ENCODE measurements at places on chromosomes 1 and 21. TPM values are rescaled to one million over a fixed set of nuclear protein-coding genes. Genes with fewer than 3 reads are reported as not detected.
A peak's percentile ranks its signal among the peaks of the same experiment; 100 is the strongest.

GRCh38 chr1:245365095-245366020, 210.6 kb downstream of the KIF26B start:
- no peak for DNase-seq

NCMAP gene
- total RNA-seq: not detected

SYT11 gene
- total RNA-seq: 2.2 TPM

DNA sequence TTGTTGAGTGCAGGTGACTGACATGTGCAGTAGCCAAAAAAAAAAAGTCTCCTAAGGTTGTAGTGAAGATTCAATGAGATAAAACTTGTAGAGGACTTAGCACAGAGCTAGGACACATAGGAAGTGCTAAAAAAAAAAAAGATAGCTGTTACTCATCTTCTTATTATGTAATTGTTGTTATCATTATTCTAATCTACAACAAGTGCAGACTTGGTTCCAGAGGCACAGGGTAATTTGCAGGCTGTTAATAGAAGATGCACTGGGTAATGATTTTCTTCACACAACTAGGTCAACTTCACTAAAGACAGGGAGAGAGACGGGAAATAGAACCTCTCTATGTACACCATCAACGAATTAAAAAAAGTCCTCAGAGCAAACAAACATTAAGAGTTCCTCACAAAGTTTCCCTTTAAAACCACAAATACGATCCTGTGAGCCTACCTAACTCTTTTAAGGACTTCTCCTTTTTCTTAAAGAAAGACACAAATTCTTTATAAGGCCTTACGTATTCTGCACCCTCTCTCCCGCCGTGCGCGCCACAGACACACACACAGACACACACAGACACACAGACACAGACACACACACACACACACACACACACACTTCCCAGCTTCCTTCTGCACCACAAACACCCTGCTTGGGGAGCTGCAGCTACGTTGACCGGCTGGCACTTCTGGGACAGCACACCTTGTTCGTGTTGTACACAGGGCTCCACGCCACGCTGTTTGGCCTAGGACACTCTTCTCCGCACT, 49.8 kb upstream of the GADD45A start:
- DNase-seq: no peak

DNA sequence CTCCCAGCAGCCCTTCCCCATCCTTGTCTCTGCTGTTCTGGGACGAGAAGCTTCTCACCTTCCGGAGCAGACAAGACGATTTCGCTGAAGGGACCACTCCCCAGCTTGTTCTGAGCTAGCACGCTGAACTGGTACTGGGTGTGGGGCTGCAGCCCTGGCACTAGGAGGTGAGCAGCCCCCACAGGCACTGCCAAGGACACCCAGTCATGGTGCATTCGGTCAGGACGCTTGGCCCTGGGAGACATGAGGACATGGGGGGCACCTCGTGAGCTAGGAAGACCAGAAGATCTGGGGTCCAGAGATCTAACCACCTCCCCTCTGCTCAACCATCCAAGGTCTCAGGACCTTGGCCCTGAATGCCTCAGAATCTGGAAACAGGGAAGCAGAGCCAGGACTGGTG, 5.3 kb upstream of the TAGLN2 start:
- no peak for DNase-seq

GRCh38 chr1:17274186-17275170, 25.6 kb downstream of the PADI3 start:
- DNase-seq: peak; percentile 69

DNA sequence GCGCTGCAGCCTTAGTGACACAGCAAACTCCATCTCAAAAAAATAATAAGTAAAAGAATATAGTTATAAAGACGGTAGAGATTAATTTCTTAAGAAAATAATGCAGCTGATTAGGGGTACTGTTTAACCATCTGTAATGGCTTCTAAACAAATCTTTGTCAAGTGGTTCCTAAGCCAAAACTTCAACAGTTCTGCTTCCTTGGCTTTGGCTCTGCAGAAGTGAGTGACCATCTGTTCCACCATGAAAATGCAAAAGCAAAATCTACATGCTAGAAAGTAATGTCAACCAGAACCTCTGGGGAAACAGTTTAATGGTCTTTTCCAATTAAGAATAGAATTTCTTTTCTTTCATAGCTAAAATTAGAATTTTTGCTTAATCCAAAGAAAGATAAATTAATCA, 8.3 kb upstream of the SH2D5 start:
- DNase-seq: no peak

DNA sequence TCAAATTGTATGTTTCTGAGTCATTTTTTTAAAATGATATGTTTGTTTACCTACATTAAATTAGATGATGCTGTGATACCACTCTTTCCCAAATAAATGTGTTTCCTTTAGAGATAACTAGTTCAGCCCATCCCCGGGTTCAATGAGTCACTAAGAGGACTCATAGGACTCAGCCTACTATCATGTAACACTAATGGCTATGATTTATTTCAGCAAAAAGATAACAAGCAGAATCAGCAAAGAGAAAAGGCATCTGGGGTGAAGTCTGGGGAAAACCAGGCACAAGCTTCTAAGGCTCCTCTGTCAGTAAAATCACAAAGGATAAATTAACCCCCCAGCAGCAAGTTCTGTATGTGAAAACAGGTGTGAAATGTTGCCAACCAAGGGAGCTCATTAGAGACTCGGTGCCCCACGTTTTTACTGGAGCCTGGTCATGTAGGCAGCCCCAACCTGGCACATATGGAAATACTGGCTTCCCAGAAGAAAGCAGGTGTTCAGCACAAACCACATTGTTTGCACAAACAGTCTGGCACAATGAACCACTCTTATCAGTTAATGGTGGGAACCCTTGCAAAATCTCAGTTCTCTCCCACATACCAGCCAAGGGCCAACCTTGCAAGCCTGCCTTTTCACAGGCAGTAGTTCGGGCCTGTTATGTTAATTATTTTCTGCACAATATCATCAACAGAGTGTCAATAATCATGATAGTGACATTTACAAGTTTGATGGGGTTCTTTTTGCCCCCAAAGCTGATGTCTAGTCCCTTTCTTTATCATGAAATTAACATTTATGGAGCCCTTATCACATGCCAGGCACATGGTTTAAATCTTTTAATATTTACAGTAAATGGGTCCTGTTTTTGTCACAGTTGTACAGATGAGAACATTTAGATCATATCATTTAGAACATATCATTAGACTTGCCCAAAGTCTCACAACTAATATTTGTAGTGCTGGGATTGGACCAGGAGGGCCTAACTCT, 23.1 kb upstream of the CNN3 start:
- DNase-seq: no peak

GRCh38 chr1:97918961-97919360, 1.9 kb downstream of the DPYD start:
- no peak for DNase-seq

ZNF695 gene
- 0.08 TPM for total RNA-seq

KCNK1 gene
- 0.45 TPM for total RNA-seq

PDZK1 gene
- total RNA-seq: 0.77 TPM

DNA sequence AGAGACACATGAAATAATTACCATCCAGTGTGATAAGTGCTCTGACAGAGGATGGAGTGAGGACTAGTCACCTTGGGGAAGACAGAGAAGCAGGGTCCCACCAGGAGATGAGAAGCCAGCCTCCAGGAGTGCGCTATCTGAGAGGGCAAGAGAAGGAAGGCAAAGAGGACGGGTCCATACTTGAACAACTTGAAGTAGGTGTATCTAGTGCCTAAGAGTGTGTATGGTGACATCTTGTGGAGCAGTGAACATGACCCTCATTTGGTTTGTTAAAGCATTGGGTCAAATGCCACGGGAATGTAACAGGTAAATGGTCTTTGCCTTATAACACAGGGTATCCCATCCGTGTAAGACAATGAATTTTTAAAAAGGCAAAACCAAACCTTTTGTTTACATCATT, 39.8 kb downstream of the MRPL39 start:
- DNase-seq: no peak

BMP8B gene
- 6.2 TPM for total RNA-seq

DNA sequence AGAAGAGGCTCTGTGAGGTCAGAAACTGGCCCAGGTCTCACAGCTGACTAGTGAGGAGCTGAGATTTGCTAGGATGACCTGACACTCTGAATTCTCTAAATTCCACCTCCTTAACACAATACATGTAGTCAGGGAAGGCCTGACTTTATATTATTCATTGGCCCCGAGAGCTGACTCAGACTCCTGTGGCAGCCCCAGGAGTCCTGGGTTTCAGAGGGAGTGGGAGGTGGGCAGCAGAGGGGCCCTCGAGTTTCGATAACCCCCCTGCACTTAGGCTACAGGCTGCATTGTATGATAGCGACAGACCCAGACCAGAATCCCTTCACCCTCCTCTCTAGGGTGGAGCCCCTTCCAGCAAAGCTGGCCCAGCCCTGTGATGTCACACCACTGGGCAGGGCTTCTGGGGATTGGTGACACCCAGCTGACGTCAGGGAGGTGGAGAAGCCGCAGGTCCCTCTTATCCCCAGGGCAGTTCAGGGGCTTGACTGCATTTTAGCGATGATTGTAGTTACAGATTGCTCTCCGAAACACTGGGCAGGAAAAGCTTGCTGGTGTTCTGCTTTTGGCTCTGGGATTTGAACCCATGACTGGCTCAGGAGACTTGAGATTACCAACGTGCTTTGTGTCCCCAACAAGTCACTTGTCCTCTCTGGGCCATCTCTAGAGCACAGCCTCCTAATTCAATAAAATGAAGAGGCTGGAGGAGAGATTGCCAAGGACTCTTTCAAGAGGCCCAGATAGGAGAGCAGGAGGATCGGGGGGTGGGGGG, 17.0 kb upstream of the GPR37L1 start:
- DNase-seq: peak; percentile 47

- no peak for DNase-seq
Observed at GRCh38 chr1:63807046-63807445, 33.2 kb downstream of the ROR1 start.

PADI2 gene
- total RNA-seq: 2.4 TPM

GRCh38 chr1:41192456-41193178, 49.5 kb downstream of the SCMH1 start:
- no peak for DNase-seq

GRCh38 chr1:192747301-192747700, 61.5 kb upstream of the RGS2 start:
- no peak for DNase-seq

DNA sequence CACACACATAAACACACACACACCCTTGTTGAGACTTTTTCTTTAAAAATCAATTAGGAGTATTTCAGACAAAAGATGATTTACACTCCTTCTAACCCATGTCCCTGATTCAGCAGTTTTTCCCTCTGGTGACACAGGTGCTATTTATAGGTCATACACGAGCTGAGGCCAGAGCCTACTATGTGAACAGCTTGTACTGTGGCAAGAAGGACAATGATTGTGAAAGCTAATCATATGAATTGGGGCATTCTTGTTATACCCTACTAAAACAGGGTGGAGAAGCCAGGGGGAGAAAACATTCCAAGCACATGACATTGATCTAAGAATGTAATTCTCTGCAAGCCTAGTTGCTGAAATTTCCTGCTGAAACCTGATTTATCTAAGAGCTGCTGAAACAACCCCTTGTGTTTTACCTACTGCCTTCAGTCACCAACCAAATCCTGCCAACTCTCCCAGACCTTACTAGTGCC, 60.3 kb downstream of the XCL1 start:
- DNase-seq: peak; percentile 33

DNA sequence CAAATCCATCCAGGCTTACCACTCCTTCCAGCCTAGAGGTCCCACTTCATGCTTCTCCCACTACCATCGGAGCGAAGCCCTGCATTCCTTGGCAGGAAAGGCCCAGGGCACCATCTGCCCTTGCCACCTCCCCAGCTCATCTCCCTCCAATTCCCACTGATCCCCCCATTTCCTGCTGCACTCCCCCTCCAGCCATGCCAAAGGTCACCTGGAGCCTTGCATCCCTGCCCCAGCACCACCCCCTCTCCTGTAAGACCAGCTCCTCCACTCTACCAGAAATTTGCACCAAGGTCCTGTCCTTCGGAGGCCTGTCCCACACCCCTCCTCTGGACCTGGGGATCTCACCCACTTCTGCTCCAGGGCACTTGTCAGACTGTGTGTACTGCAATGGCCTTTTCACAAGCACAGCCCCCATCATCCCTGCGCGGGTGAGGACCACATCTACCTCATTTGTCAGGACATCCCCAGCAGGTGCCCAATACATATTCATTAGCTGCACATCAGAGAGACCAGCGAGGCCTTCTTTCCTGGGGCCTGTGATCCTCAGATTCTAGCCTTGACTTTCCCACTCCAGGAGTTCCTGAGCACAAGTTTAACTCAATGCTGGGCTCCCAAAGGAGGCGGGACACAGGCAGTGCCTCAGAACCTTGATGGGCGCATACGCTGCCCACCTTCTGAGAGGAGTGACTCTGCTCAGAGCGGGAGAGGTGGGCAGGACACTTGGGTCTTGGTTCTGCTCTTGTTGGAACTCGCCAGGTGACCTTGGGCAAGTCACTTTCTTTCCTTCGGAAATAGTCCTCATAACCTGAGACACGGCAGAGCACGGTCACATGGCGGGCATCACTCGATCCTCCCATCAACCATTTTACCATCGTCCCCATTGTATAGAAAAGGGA, 49.9 kb upstream of the EDN2 start:
- DNase-seq: no peak

GRCh38 chr21:31656199-31657095, 3.0 kb upstream of the SOD1 start:
- DNase-seq: no peak

S100A12 gene
- total RNA-seq: not detected

ZNF697 gene
- 82.3 TPM for total RNA-seq

DNA sequence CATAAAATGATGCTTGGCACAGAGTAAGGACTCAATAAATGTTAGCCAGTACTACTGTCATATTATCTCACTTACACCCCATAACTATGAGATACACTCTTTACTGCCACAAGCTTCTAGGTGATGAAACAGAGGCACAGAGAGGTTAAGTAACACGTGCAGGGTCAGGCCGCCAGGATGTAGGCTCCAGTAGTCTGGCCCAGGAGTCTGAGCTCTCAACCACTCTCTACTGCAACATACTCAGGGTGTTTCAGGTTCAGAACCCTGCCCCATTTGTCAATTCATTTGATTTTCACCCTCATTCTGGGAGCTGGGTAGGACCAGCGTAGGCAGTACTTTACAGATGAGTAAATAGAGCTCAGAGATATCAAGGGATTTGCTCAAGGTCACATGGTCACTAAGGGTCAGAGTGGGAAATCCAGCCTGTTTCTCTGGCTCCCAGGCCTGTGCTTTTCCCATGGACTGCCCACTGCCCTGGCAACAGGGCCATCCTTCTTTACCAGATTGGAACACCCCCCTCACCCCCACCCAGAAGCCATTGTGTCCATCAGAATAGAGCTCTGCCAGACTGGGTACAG, 21.2 kb downstream of the IQGAP3 start:
- DNase-seq: no peak

GRCh38 chr21:34280389-34280795, 83.4 kb upstream of the KCNE2 start:
- DNase-seq: no peak

SPTA1 gene
- total RNA-seq: 0.03 TPM

AUNIP gene
- total RNA-seq: 7.0 TPM

DNA sequence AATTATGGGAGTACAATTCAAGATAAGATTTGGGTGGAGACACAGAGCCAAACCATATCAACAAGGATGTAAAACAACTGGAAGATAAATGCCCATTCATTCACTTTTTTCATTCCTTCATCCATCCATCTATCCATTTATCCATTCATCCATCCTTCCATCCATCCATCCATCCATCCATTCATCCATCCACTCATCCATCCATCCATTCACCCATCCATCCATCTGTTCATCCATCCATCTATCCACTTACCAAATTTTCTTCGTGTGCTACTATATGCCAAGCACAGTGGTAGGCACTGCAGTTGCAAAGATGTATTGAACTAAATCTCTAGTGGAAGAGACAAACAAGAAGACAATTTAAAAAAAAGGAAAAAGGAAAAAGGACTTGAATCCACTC, 14.3 kb upstream of the SIPA1L2 start:
- no peak for DNase-seq

Measured in SK-MEL-5 (cell line).